ENCODE measurements at places on chromosomes 6 and 20.

GRCh38 chr20:25514747-25515340, 70.5 kb downstream of the NINL start:
- H3K36me3 ChIP-seq: no peaks in the 10 kb centered on the region
- no peaks in the 10 kb centered on the region for H3K4me1 ChIP-seq
- no peak overlapping the region for H3K27ac ChIP-seq

GRCh38 chr6:147752689-147753403, 244.4 kb downstream of the SAMD5 start:
- DNase-seq: no peak
- no peaks in the 10 kb centered on the region for H3K27me3 ChIP-seq
- H3K4me1 ChIP-seq: no peaks in the 10 kb centered on the region
- H3K36me3 ChIP-seq: no peaks in the 10 kb centered on the region

- no peaks in the 10 kb centered on the region for H3K27me3 ChIP-seq
- H3K4me3 ChIP-seq: no peak overlapping the region
- peaks cover 36% of the 10 kb centered on the region for H3K4me1 ChIP-seq
- H3K36me3 ChIP-seq: no peaks in the 10 kb centered on the region
- H3K27ac ChIP-seq: peak overlapping the region; percentile 79
These were observed 109.1 kb downstream of the LY86 start for GRCh38 chr6:6697620-6698019.

DNA sequence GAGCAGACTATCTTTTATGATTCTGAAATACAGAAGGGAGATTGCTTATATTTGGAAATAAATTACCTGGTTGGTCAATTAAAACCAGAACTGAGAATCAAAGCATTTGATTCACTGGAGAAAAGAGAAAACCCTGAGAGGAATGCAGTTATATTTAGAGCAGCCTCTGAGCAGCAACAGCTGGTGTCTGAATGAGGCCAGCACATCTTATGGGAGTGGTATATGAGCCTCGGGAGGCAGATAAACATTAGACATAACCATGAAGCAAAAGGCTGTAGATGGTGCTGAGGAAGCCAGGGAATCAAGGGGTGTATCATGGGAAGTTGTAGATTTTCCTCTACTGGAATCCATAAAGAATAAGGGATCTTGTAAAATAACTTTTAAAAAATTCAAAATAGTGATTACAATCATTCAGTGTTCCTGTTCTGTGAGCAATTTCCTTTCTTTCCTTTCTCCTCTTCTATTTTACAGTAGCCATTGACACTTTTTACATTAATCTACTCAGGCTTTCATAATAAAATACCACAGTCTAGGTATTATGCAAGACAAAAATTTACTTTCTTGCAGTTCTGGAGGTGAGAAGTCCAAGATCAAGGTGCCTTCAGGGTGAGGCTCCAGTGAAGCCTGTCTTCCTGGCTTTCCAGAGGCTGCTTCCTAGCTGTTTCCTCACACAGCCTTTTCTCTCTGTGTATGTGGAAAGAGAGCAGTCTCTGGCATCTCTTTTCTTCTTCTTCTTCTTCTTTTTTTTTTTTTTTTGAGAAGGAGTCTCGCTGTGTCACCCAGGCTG, 32.8 kb upstream of the ENPP5 start:
- no peak for DNase-seq
- no peaks in the 10 kb centered on the region for H3K4me1 ChIP-seq
- no peaks in the 10 kb centered on the region for H3K36me3 ChIP-seq
- no peaks in the 10 kb centered on the region for H3K27me3 ChIP-seq
- H3K27ac ChIP-seq: no peak overlapping the region

GRCh38 chr6:30981942-30982772, 1.4 kb upstream of the MUC21 start:
- H3K27ac ChIP-seq: no peak overlapping the region
- no peaks in the 10 kb centered on the region for H3K36me3 ChIP-seq
- no peaks in the 10 kb centered on the region for H3K27me3 ChIP-seq

DNA sequence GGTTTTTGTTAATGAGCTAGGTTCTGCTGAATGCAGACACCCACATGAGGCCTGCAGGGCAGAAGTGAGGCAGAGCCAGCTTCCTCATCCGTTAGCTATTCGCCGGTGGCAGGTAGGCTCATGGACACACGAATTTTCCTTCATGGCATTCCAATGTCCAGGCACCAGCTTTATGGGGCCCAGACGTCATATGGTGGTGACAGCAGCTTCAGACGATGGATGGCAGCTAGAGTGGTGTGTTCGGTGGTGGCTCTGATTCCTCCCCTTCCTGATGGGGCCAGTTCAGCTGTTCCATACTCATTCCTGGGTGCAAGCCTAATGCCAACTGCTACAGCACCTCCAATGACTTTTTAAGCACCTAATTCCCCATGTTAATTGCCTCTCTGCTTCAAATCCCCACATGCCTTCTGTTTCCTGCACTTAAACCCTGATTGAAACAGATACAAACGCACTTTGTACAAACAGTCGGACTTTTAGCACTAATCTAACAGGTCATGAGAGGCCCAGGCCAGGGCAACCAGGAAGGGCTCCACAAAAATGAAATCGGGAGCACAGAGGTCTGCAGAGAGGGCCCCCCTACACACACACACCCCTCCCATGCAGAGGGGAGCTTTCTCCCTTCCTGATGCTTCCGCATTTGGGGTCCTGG, 35.7 kb upstream of the MLN start:
- no peaks in the 10 kb centered on the region for H3K27me3 ChIP-seq
- no peak overlapping the region for H3K4me3 ChIP-seq
- H3K4me1 ChIP-seq: no peaks in the 10 kb centered on the region
- H3K27ac ChIP-seq: no peak overlapping the region
- no peak for DNase-seq

GRCh38 chr20:16654858-16655535, 74.8 kb upstream of the SNRPB2 start:
- DNase-seq: no peak
- no peak overlapping the region for H3K4me3 ChIP-seq
- no peaks in the 10 kb centered on the region for H3K36me3 ChIP-seq

- no peak overlapping the region for H3K27ac ChIP-seq
- H3K36me3 ChIP-seq: no peaks in the 10 kb centered on the region
- no peaks in the 10 kb centered on the region for H3K4me1 ChIP-seq
- H3K27me3 ChIP-seq: no peaks in the 10 kb centered on the region
- no peak for DNase-seq
These were observed 174.6 kb downstream of the ASCC3 start for GRCh38 chr6:100706491-100706890.

DNA sequence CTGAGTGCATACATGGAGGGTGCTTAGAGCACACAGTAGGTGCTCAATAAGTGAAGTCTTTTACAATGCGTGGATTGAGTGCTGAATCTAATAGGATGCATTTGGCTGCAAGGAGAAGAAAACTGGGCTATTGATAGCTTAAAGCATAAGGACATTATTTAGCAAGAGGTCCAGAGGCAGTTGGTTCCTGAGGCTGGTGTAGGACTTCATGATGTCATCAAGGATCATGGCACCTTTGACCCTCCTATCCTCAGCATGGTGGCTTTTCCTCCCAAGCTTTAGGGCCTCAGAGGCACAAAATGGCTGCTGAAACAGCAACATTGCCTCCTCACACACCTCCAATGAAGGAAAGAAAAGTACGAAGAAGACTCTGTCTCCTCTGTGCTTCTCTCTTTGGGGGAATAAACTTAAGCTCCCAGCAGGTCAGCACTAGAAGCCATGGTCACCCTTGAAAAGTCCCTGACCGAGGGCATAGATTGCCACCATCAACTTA, 3.1 kb upstream of the PREX1 start:
- no peak for DNase-seq
- no peaks in the 10 kb centered on the region for H3K4me1 ChIP-seq

- no peak overlapping the region for H3K4me3 ChIP-seq
- H3K27me3 ChIP-seq: no peaks in the 10 kb centered on the region
- no peaks in the 10 kb centered on the region for H3K36me3 ChIP-seq
- no peak for DNase-seq
- peaks cover 14% of the 10 kb centered on the region for H3K4me1 ChIP-seq
These were observed 1.3 kb upstream of the MYBL2 start for GRCh38 chr20:43665466-43666176.

DNA sequence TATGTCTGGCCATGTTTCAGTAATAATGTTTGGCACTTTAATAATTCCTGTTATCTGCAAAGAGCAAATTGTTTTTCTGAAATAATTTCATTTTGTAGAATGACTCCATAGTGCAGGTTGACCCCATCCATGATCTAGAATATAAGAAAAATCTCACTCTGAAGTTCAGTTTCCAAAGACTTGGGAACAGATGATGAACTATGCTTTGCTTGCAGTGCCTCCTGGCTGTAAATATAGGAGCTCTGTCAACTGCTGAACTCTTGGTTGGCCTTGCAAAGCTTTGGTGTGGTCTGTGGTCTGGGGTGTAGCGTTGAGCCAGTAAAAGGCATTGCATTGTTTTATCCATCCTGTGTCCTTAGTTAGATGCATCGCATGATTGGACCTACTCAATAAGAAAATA, 104.0 kb downstream of the PLCB4 start:
- no peaks in the 10 kb centered on the region for H3K4me1 ChIP-seq
- no peak overlapping the region for H3K4me3 ChIP-seq
- no peak overlapping the region for H3K27ac ChIP-seq
- H3K36me3 ChIP-seq: no peaks in the 10 kb centered on the region

DNA sequence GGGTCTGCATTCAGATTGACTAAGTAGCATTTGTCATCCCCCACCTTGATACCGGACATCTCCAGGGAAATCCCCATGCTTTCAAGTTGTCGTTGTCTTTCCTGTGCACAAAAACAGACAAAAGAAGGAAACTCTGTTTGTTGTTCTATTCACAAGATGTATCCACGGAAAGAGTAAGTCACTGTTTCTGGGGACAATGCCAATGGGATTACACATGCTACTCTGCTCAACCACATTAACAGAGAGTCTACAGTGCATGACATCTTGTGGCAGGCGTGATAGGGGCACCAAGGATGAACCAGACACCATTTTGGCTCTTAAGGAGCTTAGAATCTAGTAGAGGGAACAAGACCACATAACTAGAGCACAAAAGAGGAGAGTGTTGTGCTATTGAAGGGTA, 124.4 kb upstream of the NUP153 start:
- H3K4me3 ChIP-seq: no peak overlapping the region
- H3K27ac ChIP-seq: no peak overlapping the region
- no peaks in the 10 kb centered on the region for H3K36me3 ChIP-seq
- H3K27me3 ChIP-seq: no peaks in the 10 kb centered on the region

GRCh38 chr20:4076671-4077070, 61.3 kb upstream of the RNF24 start:
- no peaks in the 10 kb centered on the region for H3K4me1 ChIP-seq
- no peak overlapping the region for H3K27ac ChIP-seq
- H3K36me3 ChIP-seq: no peaks in the 10 kb centered on the region
- H3K4me3 ChIP-seq: no peak overlapping the region

- H3K27ac ChIP-seq: peak overlapping the region; percentile 96
- H3K36me3 ChIP-seq: no peaks in the 10 kb centered on the region
- H3K27me3 ChIP-seq: no peaks in the 10 kb centered on the region
- peak overlapping the region; percentile 43 for H3K4me3 ChIP-seq
- DNase-seq: no peak
These were observed 2.1 kb upstream of the HIVEP1 start for GRCh38 chr6:12009876-12010634.

GRCh38 chr6:80282913-80283554, 176.6 kb downstream of the BCKDHB start:
- no peak overlapping the region for H3K4me3 ChIP-seq
- no peak for DNase-seq
- H3K36me3 ChIP-seq: no peaks in the 10 kb centered on the region
- H3K4me1 ChIP-seq: no peaks in the 10 kb centered on the region

- no peak overlapping the region for H3K27ac ChIP-seq
- DNase-seq: peak; percentile 48
- H3K4me3 ChIP-seq: no peak overlapping the region
- H3K36me3 ChIP-seq: no peaks in the 10 kb centered on the region
These were observed 305.2 kb downstream of the ESR1 start for GRCh38 chr6:152112491-152113261.

DNA sequence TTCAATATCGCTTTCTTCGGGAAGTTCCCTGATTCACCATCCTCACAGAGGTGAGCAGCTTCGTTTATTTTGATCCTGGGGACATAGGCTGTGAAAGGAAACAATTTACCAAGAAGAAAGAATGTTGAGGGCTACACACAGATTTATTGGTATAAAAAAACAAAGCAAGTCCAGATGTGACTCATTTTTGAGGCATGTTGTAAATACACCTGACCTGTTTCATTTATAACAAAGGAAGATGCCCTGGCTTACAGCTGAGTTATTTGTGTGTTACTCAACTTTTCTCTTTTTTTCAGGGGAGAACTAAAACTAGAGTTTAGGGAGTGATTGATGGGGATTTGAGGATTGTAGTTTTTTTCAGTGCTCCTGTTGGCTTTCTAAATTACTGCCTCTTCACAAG, 489.5 kb downstream of the CBLN4 start:
- H3K4me1 ChIP-seq: no peaks in the 10 kb centered on the region
- H3K4me3 ChIP-seq: no peak overlapping the region
- no peak overlapping the region for H3K27ac ChIP-seq

- H3K27ac ChIP-seq: no peak overlapping the region
- no peaks in the 10 kb centered on the region for H3K36me3 ChIP-seq
- no peaks in the 10 kb centered on the region for H3K4me1 ChIP-seq
These were observed 603.7 kb upstream of the PTCHD4 start for GRCh38 chr6:48714699-48715098.

Measured in colonic mucosa (tissue), 4 donors.